ENCODE measurements at places on chromosomes 6 and 20.

DNA sequence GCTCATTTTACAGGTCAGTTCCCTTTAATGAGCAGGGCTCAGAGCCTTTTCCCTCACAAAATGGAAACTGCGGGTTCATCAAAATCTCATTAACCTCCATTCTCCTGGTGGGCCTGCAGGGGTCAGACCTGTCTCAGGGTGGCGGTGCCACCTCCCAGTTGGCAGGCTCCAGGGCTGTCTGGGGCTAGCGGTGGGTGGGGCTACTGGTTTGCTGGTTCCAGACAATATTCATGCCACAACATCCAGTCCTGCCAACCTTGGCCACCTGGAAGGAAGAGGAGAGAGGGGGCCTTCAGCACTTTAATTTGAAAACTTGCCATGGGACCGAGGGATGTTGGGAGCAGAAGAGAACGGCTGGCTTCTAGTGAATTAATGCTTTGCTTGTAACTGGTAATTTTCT lies 41.9 kb upstream of the CTNNBL1 start:
- peak; percentile 12 for DNase-seq

- DNase-seq = peak; percentile 56
Measured at GRCh38 chr20:16476032-16476431, 97.2 kb downstream of the KIF16B start.

GRCh38 chr6:36326356-36326995 lies 10.2 kb downstream of the BNIP5 start:
- peak; percentile 10 for DNase-seq

DNA sequence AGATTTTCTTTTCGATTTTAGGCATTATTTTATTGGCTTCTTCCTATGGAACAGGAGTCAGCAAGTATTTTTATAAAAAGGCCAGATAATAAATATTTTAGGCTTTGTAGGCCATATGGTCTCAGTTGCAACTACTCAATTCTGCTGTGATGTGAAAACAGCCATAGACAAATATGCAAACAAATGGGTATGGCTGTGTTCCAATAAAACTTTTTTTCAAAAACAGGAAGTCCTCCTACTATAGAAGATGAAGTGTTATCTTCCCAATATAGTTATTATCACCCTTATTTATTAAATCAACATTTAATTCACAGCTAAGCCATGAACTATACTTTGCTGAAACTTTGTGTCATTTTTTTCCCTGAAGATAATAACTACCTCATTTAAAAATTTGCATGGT lies 57.2 kb downstream of the CHD6 start:
- no peak for DNase-seq
